ENCODE measurements at places on chromosomes 4 and X.

DNA sequence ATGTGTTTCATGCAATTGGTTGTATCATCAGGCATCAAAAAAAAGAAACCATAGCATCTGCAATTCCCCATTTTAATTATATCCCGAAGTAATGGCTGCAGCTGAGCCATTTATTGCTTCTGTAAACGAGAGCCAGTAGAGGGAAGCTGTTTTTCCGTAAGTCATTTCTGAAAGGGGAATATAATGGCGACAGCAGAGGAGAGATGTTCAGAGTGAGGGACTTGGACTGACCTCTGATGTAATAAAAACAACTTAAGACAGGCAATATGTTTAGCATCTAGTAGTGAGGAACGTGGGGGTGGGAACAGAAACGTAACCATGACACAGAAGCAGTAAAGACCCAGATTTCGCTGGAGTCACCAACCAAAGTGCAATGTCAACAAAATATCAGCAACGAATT lies 31.5 kb upstream of the NAA11 start:
- no peak overlapping the region for H3K4me3 ChIP-seq
- H3K4me1 ChIP-seq = no peaks in the 10 kb centered on the region
- H3K36me3 ChIP-seq = no peaks in the 10 kb centered on the region
- no peak for DNase-seq

GRCh38 chr4:176709417-176709816 lies 83.3 kb downstream of the VEGFC start:
- no peaks in the 10 kb centered on the region for H3K36me3 ChIP-seq
- no peaks in the 10 kb centered on the region for H3K4me1 ChIP-seq
- no peak for DNase-seq
- H3K27ac ChIP-seq = no peak overlapping the region

DNA sequence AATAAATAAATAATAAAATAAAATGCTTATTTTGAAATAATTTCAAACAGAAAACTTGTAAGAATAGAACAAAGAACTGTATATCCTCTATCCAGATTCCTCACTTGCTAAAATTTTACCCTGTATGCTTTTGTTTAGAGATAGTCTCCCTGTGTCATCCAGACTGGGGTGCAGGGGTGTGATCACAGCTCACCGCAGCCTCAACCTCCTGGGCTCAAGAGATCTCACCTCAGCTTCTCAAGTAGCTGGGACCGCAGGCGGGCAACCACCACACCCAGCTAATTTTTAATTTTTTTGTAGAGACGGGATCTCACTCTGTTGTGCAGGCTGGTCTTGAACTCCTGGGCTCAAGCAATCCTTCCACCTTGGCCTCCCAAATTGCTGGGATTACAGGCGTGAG lies 17.5 kb upstream of the ARAF start:
- no peaks in the 10 kb centered on the region for H3K27me3 ChIP-seq
- no peak overlapping the region for H3K4me3 ChIP-seq
- DNase-seq = no peak
- H3K36me3 ChIP-seq = no peaks in the 10 kb centered on the region
- no peaks in the 10 kb centered on the region for H3K4me1 ChIP-seq

DNA sequence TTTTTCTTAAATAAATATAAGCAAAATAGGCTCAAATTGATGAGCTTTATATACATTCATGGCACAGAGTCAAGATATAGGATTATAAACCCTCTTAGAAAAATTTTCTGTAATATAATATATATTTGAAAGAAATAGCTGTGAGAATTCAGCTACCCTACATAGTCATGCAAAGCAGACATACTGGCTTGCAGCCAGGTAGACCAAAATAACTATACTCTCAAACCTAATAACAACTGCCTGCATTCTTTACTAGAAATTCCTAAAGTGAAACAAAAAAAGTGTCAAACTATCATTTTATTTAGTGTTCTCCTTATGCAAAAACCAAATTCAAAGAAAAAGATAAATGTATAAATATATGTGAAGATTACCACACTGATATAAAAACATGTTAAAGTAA lies 1390.2 kb downstream of the C4orf33 start:
- no peak for DNase-seq
- H3K27me3 ChIP-seq = no peaks in the 10 kb centered on the region
- H3K4me3 ChIP-seq = no peak overlapping the region

- DNase-seq = no peak
- H3K27me3 ChIP-seq = no peaks in the 10 kb centered on the region
- H3K4me1 ChIP-seq = no peaks in the 10 kb centered on the region
- H3K4me3 ChIP-seq = no peak overlapping the region
- H3K27ac ChIP-seq = no peak overlapping the region
Observed at GRCh38 chrX:72492499-72492898, 80.1 kb downstream of the HDAC8 start.

GRCh38 chr4:72112514-72113156 lies 80.8 kb downstream of the NPFFR2 start:
- H3K36me3 ChIP-seq = no peaks in the 10 kb centered on the region
- H3K27ac ChIP-seq = no peak overlapping the region
- H3K4me3 ChIP-seq = no peak overlapping the region
- peak; percentile 54 for DNase-seq
- H3K27me3 ChIP-seq = peaks cover 2% of the 10 kb centered on the region
- peaks cover 7% of the 10 kb centered on the region for H3K4me1 ChIP-seq

DNA sequence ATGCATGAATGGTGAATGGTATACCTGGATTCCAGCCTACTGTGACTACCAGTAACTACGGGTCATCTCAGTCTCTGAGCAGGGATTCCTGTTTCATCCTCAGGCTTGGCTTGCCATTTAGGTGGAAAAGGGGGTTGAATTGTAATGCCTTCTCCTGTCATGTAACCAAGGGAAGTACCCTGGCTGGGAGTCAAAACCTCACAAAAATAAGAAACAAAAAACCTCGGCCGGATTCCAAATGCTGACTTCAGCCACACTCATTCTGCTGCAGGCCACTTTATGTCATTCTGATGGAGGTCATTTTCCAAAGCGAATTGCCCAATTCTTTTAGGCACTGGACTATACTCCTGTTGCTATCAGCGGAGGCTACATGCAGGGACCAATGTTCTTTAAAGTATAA lies 324.7 kb downstream of the LDB2 start:
- H3K36me3 ChIP-seq = no peaks in the 10 kb centered on the region
- no peak overlapping the region for H3K27ac ChIP-seq
- DNase-seq = no peak
- no peaks in the 10 kb centered on the region for H3K27me3 ChIP-seq

- no peaks in the 10 kb centered on the region for H3K27me3 ChIP-seq
- H3K36me3 ChIP-seq = no peaks in the 10 kb centered on the region
- H3K4me1 ChIP-seq = peaks cover 14% of the 10 kb centered on the region
- no peak overlapping the region for H3K4me3 ChIP-seq
- H3K27ac ChIP-seq = no peak overlapping the region
Observed at GRCh38 chr4:113435893-113436292, 325.6 kb downstream of the CAMK2D start.

GRCh38 chr4:87009095-87009648 lies 74.4 kb downstream of the AFF1 start:
- peaks cover 2% of the 10 kb centered on the region for H3K36me3 ChIP-seq
- H3K4me1 ChIP-seq = peaks cover 69% of the 10 kb centered on the region
- no peaks in the 10 kb centered on the region for H3K27me3 ChIP-seq
- H3K4me3 ChIP-seq = peak overlapping the region; percentile 55

GRCh38 chrX:97030947-97031346 lies 147.2 kb downstream of the RPA4 start:
- no peaks in the 10 kb centered on the region for H3K27me3 ChIP-seq
- DNase-seq = no peak
- H3K4me3 ChIP-seq = no peak overlapping the region
- H3K36me3 ChIP-seq = no peaks in the 10 kb centered on the region

DNA sequence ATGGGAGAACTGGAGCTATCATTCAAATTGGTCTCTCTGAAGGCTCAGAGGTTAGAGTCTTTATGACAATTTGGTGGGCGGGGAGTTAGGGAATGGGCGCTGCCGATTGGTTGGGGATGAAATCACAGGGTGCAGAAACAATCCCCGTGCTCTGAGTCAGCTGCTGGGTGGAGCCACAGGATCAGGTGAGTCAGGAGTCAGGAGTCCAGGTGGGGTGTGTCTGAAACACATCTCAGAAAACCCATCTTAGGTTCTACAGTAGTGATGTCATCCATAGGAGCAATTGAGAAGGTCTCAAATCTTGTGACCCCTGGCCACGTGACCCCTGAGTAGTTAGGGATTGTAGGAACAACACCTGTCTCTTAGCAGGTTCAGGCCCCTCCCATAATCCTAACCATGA lies 41.6 kb upstream of the TLR3 start:
- H3K27ac ChIP-seq = no peak overlapping the region
- no peak overlapping the region for H3K4me3 ChIP-seq
- H3K36me3 ChIP-seq = no peaks in the 10 kb centered on the region

DNA sequence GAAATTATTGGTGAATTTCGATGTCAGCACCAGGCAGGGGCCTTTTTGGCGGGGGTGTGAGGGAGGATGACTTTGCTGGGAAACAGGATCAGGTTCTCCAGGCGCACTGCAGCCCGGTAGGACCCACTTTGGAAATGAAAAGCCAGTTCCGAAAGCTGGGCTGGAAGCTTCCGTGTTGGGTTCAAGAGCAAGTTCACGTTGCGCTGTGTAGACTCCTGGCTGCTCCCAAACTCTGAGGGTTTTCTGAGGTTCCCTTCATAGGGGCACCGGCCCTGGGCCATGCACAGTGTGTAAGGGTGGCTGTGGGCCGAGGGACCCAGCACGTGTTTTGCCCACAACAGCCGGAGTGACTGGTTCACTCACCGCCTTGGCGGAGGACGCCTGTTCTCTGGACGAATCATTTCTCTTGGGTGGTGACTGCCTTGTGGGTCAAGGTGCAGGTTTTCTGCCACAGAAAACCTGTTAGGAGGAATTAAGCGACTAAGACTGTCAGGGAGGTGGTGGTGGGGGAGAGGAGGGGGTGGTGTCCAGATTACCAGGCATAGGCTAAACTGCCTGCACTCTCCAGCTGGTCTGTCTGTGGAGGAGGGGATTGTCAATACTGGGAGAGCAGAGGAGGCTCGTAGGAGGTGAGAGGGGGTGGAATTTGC lies 8.0 kb downstream of the SHOX start:
- peaks cover 64% of the 10 kb centered on the region for H3K27me3 ChIP-seq
- H3K4me3 ChIP-seq = no peak overlapping the region
- H3K4me1 ChIP-seq = peaks cover 13% of the 10 kb centered on the region
- no peak for DNase-seq
- no peaks in the 10 kb centered on the region for H3K36me3 ChIP-seq

DNA sequence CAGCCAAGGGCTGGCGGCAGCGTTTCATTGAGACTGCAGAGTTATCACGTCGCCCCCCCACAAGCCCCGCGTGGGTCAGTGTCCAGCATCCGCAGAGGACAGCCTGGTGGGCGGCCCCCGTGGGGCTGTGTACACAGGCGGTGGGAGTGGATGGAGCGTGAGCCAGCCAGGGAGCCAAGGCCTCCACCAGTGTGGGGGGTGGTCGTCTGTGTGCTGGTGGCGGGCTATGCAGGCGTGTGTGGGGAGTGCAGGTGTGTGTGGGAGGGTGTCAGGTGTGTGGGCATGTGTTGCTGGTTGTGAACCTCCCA lies 56.5 kb upstream of the NKX1-1 start:
- DNase-seq = no peak
- no peaks in the 10 kb centered on the region for H3K36me3 ChIP-seq
- H3K27me3 ChIP-seq = peaks cover 21% of the 10 kb centered on the region
- no peak overlapping the region for H3K4me3 ChIP-seq
- no peak overlapping the region for H3K27ac ChIP-seq
- no peaks in the 10 kb centered on the region for H3K4me1 ChIP-seq

DNA sequence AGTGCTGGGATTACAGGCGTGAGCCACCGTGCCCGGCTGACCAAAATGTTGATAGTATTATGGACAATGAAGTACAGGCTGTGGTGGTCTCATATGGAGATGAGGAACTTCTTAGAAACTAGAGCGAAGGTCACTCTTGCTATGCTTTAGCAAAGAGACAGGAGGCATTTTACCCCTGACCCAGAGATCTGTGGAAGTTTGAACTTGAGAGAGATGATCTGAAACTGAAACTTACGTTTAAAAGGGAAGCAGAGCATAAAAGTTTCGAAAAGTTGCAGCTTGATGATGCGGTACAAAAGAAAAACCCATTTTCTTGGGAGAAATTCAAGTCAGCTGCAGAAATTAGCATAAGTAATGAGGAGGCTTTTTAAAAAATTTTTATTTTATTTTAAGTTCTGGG lies 8.5 kb upstream of the CTAG2 start:
- DNase-seq = no peak
- no peak overlapping the region for H3K4me3 ChIP-seq
- H3K36me3 ChIP-seq = no peaks in the 10 kb centered on the region
- no peak overlapping the region for H3K27ac ChIP-seq
- H3K4me1 ChIP-seq = peaks cover 2% of the 10 kb centered on the region

- H3K4me1 ChIP-seq = no peaks in the 10 kb centered on the region
- H3K4me3 ChIP-seq = no peak overlapping the region
- no peaks in the 10 kb centered on the region for H3K36me3 ChIP-seq
- no peak overlapping the region for H3K27ac ChIP-seq
- DNase-seq = no peak
Observed at GRCh38 chr4:23882976-23883531, 6.8 kb downstream of the PPARGC1A start.

DNA sequence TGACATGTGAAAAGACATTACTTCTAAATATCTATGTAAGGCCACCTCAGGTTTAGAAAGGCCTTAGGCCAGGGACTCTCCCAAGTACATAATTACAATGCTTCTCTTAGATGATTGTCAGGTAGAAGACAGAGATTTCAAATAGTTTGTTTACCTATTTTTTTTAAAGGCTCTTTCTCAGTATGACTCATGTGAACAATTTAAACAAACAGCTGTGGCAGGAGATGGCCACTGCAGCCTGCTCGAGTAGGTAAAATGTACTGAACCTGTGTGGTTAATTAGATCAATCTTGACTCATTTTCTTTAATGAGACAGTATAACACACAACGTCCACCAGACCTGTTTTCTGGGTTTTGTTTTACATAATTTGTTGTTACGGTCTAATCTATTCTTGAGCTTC lies 50.2 kb downstream of the LEF1 start:
- peak overlapping the region; percentile 50 for H3K4me3 ChIP-seq
- H3K27me3 ChIP-seq = no peaks in the 10 kb centered on the region
- peak; percentile 58 for DNase-seq
- peaks cover 93% of the 10 kb centered on the region for H3K4me1 ChIP-seq
- peak overlapping the region; percentile 96 for H3K27ac ChIP-seq

DNA sequence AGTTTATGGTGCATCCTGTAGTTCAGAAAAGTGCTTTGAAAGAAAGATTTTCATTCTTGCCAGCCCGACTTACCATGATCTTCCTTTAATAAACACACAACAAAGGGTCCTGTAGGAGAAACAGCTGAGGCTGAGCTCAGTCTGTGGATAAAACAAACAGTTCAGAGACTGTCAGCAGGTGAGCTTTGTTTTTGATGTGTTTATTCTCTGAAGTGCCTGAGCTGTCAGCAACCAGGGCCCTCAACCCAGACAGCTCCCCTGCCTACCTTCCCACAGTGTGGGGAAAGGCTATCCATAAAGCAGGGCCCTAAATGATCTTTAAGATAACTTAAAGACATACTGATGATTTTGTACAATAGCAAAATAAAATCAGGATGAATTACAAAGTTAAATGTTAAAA lies 459.2 kb upstream of the GALNT7 start:
- no peaks in the 10 kb centered on the region for H3K27me3 ChIP-seq
- H3K4me1 ChIP-seq = no peaks in the 10 kb centered on the region
- peaks cover 2% of the 10 kb centered on the region for H3K36me3 ChIP-seq
- H3K27ac ChIP-seq = no peak overlapping the region
- H3K4me3 ChIP-seq = no peak overlapping the region

Data from activated naive CD4-positive, alpha-beta T cell treated with anti-CD3 and anti-CD28 coated beads for 36 hours (primary cell).